ENCODE measurements at places on chromosomes 16 and 17. TPM values are rescaled to one million over a fixed set of nuclear protein-coding genes. Genes with fewer than 3 reads are reported as not detected.

DNA sequence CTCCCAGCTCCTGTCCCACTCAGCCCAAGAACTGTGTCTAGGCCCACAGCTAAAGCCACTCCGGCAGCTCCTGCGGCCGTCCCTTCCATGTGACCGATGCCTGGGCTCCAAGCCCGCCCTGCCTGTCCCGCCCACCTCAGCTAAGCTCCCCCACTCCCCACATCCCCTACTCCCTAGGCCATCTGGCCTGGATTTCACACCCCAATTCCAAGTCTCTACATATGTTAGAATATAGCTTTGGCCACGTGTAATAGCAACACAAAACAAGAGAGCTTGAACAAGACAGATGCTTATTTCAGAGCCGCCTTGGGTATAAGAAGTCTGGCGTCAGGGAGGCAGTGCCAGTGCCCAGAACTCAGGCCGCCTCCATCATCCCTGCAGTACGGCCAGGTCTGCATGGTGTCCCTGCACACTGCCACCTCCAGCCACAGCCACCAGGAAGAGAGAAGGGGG is 30.0 kb upstream of the USP22 start:
- H3K27ac ChIP-seq: no peak overlapping the region
- H3K27me3 ChIP-seq: no peaks in the 10 kb centered on the region
- no peak for DNase-seq
- no peaks in the 10 kb centered on the region for H3K36me3 ChIP-seq
- H3K4me1 ChIP-seq: no peaks in the 10 kb centered on the region

DNA sequence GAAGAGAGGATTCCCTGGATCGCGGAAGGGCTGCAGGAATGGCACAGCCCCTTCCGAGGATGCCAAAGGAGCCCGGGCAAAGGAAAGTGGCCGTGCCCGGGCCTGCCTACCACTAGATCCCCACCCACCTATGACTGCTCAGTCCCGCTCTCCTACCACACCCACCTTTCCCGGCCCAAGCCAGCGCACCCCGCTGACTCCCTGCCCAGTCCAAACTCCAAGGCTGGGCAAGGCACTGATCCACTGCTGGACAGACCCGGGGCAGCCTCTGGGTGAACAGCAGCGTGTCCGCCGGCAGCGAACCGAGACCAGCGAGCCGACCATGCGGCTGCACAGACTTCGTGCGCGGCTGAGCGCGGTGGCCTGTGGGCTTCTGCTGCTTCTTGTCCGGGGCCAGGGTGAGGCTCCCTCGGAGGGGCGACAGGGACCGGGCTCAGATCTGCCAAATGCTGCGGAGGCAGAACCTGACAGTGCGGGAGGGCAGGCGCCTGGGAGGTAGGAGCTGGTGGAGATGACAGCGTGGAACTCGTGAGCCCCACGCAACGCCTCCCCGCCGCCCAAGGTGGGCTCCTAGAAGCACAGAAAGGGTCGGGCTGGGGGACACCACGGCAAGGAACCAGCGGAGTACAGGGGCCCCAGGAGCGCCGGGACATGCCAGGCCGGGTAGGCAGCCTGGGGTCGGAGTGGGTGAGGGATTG is at the start of gene CES2:
Gene CES2 (plus strand): TSS at position 203 of the 698 bp plus-strand sequence. CDS start 120 bp downstream, at position 323.
- peaks cover 49% of the 10 kb centered on the region for H3K4me1 ChIP-seq
- peaks cover 16% of the 10 kb centered on the region for H3K36me3 ChIP-seq

DNA sequence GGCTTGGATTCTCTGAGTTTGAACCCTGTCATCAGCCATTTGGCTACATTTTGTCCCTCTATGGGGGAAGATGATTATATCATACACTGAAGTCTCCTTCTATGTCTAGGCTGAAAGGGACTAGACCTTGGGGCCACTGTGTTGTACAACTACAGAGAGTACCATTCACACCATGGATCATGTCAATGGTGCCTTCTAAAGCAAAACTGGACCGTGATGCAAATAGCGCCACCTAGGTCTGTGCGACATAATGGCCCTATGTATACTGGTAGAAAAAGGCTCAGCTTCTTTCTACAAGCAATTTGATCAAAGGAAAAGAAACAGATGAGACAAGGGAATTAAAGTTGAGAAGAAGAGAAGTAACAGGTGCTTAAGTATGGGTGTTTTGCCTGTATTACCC is 100.7 kb downstream of the LYRM1 start:
- DNase-seq: no peak
- no peak overlapping the region for H3K4me3 ChIP-seq
- H3K27me3 ChIP-seq: no peaks in the 10 kb centered on the region
- no peaks in the 10 kb centered on the region for H3K4me1 ChIP-seq
- no peaks in the 10 kb centered on the region for H3K36me3 ChIP-seq
- H3K27ac ChIP-seq: no peak overlapping the region

DNA sequence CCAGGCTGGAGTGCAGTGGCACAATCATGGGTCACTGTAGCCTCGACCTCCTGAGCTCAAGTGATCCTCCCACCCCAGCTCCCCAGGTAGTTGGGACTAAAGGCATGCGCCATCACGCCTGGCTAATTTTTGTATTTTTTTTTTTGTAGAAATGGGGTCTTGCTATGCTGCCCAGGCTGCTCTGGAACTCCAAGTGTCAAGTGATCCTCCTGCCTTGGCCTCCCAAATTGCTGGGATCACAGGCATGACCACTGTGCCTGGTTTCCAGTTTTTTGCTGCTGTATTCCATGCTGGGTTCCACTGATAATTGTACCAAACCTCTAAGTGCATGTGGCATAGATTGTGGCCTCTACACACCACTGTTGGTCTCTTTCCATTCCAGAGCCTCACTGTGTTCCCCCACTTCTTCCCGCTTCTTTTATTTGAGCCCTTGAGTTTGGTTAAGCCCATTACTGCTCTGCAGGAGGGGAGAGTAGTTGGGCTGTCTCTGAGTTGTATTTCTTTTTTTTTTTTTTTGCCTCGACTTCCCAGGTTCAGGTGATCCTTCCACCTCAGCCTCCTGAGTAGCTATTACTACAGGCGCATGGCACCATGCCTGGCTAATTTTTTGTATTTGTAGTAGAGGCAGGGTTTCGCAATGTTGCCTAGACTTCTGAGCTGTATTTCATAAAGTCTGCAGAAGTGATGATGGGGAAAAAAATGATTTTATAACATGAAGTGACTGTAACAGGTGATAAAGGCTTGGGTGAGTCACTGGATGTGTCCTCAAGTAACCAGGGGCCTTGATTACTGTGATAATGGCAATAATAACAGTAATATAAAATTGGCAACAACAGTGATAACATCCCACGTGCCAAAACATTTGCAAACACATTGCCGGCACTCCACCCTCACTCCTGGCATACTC is 30.0 kb downstream of the EEF2K start:
- H3K4me1 ChIP-seq: peaks cover 27% of the 10 kb centered on the region
- H3K36me3 ChIP-seq: no peaks in the 10 kb centered on the region
- DNase-seq: no peak
- no peaks in the 10 kb centered on the region for H3K27me3 ChIP-seq

- H3K27ac ChIP-seq: no peak overlapping the region
- no peak for DNase-seq
- H3K36me3 ChIP-seq: no peaks in the 10 kb centered on the region
Observed at GRCh38 chr16:67346341-67346740, 19.7 kb downstream of the LRRC36 start.

GRCh38 chr16:12300490-12300889 is 324.0 kb downstream of the SNX29 start:
- H3K27me3 ChIP-seq: no peaks in the 10 kb centered on the region
- H3K36me3 ChIP-seq: no peaks in the 10 kb centered on the region
- DNase-seq: no peak
- H3K4me3 ChIP-seq: no peak overlapping the region

DNA sequence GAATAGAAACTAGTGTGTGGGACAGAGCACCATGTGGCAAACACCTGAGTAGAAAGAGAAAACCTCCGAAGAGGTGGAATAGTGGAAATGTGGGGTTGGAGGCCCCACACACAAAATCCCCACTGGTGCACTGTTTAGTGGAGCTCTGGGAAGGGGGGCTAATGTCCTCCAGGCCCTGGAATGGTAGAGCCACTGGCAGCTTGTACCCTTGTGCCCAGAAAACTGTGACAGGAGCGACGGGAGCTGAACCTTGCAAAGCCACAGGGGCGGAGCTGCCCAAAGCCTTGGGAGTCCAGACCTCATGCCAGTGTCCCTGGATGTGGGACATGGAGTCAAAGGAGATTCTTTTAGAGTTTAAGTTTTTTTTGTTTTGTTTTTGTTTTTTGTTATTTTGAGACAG is 50.6 kb downstream of the RNF112 start:
- no peaks in the 10 kb centered on the region for H3K36me3 ChIP-seq
- H3K27me3 ChIP-seq: no peaks in the 10 kb centered on the region
- DNase-seq: no peak

DNA sequence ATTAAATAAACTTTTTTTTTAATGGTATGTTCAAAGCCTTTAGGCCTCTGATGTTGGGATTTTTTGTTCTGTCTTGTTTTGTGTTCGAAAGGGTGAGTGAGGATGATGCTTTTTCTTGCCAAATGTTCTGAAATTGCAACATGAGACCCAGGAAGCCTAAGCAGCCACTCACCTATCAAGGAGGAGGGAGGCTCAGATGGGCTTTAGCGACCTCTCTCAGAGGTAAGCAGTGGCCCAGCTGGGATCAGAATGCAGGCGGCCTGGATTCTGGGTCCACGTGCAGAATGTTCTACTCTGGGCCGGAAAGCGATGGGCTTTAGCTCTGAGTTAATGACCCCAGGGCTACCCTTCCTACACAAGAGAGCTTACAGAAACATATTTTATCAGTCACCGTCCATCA is 386.6 kb downstream of the SOX9 start:
- no peak for DNase-seq
- no peaks in the 10 kb centered on the region for H3K4me1 ChIP-seq
- H3K4me3 ChIP-seq: no peak overlapping the region
- no peaks in the 10 kb centered on the region for H3K27me3 ChIP-seq
- H3K36me3 ChIP-seq: no peaks in the 10 kb centered on the region

GRCh38 chr17:41185001-41185400 is 290 bp upstream of the KRTAP4-1 start:
- DNase-seq: no peak

- H3K4me3 ChIP-seq: no peak overlapping the region
- H3K27ac ChIP-seq: no peak overlapping the region
- no peaks in the 10 kb centered on the region for H3K27me3 ChIP-seq
Observed at GRCh38 chr16:61763991-61764390, 272.2 kb downstream of the CDH8 start.

GRCh38 chr17:51335883-51336822 is 75.8 kb downstream of the UTP18 start:
- H3K4me3 ChIP-seq: no peak overlapping the region
- H3K27ac ChIP-seq: no peak overlapping the region
- H3K4me1 ChIP-seq: no peaks in the 10 kb centered on the region
- H3K27me3 ChIP-seq: no peaks in the 10 kb centered on the region

GRCh38 chr16:53846971-53847370 is 143.0 kb downstream of the FTO start:
- H3K4me3 ChIP-seq: no peak overlapping the region
- H3K27ac ChIP-seq: no peak overlapping the region
- H3K27me3 ChIP-seq: no peaks in the 10 kb centered on the region

The KRTAP4-2 gene
- total RNA-seq: not detected

The GP1BA gene
- total RNA-seq: not detected

The CLEC10A gene
- total RNA-seq: 1.4 TPM

The CDK12 gene
- total RNA-seq: 114 TPM

The PTRH2 gene
- 17.8 TPM for total RNA-seq

The MYH1 gene
- total RNA-seq: not detected
